Fibroblast of villous mesenchyme (primary cell): ENCODE measurements at places on chromosomes 5 and 9. TPM values are rescaled to one million over a fixed set of nuclear protein-coding genes. Genes with fewer than 3 reads are reported as not detected.

DNA sequence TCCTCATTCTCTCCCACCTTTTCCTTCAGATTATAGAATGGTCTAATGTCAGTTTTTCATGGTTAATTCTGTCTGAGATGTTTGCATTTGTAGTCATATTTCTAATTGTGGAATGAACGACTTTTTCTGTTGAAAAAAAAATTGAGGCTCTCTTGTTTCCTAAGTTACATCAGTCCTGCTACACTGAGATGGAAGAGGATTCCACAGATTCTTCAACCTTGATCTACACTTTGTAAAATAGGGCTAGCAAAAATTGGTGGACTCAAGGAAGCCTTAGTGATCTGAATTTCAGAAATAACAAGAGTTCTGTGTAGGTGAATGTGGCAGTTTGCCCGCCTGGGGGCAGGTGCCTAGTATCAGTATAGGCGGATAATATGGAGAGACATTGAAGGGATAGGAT is 51.9 kb downstream of the ERBIN start:
- DNase-seq, result no peak

Gene EMB
- 0.86 and 0.97 TPM in 2 replicates for total RNA-seq

Gene PTPRD
- total RNA-seq, result 7.1 and 26.3 TPM in 2 replicates

- DNase-seq, result no peak
These were observed 3.6 kb upstream of the FAM163B start for GRCh38 chr9:133612816-133613215.

DNA sequence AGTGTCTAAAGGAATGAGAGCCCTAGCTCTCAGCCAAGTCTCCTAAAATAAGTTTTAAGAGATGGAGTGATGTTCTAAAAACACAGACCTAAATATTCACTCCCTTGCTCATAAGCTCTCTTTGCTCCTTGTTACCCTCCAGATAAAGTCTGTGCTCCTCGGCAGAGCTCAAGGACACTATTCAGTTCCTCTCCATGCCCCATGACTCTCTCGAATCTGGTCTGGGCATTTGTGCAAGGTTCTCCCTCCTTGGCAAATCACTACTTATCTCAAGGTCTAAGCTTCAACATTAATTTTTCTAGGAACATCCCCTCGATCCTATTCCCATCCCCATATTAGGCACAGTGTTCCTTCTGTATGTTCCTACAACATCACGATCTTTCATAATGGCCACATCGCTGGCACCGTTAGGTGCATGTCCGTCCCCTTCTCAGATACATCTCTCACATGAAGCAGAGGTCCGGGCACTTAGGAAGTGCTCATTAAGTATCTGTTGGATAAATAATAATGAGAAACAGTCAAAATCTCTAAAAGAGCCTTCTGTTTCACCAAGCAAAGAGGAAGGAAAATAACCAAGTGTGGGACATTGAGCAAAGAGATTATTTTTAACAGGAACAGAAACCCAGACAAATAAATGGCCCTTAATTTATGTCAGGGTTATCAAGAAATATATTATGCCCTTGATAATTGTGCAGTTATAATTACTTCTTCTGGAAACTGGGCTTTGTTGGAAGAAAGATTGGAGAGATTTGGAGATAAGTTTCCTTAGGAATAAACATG is 85.9 kb upstream of the HTR4 start:
- no peak for DNase-seq

Gene IFNA21
- total RNA-seq, result not detected in 2 replicates

- peak; percentile 40 for DNase-seq
These were observed 200.5 kb upstream of the ACTBL2 start for GRCh38 chr5:57683036-57683630.

DNA sequence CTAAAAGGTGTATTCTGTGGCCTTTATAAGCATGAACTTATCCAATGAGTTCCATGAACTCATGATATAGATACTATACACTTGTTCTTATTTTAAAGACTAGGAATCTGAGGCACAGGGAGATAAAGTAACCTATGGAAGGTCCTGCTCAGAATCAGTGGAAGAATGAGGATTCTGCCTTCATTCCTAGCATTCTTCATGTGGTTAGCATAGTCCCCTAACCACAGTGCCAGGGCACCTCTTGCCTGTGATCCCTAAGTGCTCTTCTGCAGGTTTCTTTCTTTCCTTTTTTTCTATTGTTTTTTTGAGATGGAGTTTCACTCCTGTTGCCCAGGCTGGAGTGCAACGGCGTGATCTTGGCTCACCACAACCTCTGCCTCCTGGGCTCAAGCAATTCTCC is 174.1 kb downstream of the C9orf152 start:
- no peak for DNase-seq

GRCh38 chr5:44691802-44692201 is 116.9 kb upstream of the MRPS30 start:
- DNase-seq, result no peak

- DNase-seq, result no peak
These were observed 10.8 kb downstream of the FAF2 start for GRCh38 chr5:176458904-176459561.

Gene SPINK7
- total RNA-seq, result not detected in 2 replicates

- DNase-seq, result no peak
These were observed 38.9 kb downstream of the EXD3 start for GRCh38 chr9:137383784-137384756.

GRCh38 chr5:131994090-131994489 is 17.4 kb downstream of the ACSL6 start:
- no peak for DNase-seq

Gene SLC34A1
- not detected in 2 replicates for total RNA-seq

GRCh38 chr5:120241400-120241799 is 222.7 kb upstream of the PRR16 start:
- peak; percentile 15 for DNase-seq

DNA sequence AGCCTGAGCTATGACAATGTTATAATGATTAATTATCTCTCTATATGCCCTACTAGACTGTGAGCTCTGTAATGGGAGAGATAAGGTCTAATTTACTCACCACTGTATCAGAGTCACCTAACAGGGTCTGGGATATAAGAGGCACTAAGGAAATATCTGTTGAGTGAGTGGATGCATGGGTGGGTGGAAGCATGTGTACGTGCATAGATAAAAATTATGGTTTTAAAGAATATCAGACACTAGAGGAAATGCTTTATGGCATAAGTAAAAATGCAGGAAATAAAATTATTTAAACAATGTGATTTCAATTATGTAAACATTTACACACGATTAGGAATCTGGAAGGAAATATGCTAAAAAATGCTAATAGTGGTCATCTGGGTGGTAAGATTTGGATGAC is 137.8 kb downstream of the SPOCK1 start:
- DNase-seq, result peak; percentile 21

Gene ELAVL2
- total RNA-seq, result not detected in 2 replicates

GRCh38 chr5:158634714-158635113 is 465.0 kb downstream of the EBF1 start:
- no peak for DNase-seq

DNA sequence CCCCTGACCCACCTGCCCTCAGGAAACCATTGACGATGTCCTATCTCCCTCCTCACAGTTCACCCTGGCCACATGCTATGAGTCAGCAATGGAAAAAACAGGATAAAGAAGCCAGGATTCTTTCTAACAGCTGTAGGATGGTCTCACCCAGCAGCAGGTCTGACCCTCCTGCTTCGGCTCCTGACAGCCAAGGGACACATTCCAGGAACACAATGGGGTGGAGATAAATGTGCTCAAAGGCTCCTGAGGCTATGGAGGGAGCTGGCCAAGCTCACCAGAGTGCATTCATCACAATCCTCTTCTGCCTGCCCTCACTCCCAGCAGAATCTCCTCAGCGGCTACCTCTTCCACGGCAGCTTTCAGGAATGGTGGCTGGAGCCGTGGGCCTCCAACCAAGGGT is 170.3 kb downstream of the PJA2 start:
- no peak for DNase-seq

DNA sequence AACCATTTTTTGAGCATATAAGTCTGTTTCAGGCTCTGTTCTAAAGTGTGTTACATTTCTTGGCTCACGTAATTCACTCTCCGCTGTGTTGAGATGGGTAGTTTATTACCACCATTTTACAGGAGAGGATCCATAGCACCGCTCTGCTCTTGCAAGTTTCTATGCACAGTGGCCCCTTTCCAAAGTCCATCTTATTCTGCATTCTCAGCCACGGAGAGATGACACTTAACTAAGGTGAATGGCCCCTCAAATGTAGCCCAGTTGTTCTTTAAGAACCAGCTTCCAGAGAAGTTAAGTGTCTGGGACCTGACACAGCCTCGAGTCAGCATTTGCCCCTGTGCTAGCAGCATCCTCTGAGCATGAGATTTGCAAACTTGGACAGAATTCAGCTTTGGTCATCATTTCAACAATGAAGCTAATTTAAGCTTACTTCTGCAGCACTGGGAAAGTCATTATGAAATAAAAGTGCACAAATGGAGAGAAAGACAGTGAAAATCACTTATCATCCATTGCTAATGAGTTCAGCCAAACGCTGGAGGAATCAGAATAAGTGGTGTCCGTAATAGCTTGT is 61.9 kb downstream of the FAM78A start:
- DNase-seq, result no peak

Gene FAM221B
- not detected in 2 replicates for total RNA-seq

DNA sequence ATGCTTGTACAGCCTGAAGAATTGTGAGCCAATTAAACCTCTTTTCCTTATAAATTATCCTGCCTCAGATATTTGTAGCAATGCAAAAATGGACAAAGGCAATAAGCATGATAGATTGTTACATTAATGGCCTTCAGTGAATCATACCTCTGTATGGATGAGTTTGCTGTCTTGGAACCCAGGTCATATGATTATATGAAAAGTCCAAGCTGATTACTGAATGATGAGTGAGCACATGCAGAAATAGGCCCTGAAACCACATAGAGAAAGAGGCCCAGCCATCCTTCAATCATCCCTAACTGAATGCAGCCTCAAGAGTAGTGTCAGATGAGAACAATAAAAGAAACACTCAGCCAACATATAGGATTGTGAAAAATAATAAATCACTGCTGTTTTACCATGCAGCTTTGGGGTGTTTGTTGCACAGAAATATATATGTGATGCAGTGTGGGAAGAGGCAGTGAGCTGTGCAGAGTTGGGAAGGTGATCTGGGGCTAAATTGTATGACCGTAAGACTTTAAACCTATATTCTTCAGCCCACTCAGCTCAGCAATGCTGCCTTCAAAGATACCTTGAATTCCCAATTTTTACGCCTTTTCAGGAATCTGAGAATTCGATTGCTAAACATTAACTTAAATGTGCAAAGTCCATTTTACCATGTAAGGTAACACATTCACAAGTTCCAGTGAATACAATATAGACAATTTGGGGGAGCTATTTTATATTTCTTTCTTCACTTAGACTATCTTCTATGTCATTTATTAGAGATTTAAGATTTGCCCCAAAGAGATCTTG is 36.3 kb upstream of the SHISAL2B start:
- DNase-seq, result no peak

Gene IL9
- not detected in 2 replicates for total RNA-seq

Gene SLC9A3
- total RNA-seq, result 0.86 and 0.97 TPM in 2 replicates

GRCh38 chr9:108053555-108054061 is 564.0 kb upstream of the KLF4 start:
- peak; percentile 97 for DNase-seq

DNA sequence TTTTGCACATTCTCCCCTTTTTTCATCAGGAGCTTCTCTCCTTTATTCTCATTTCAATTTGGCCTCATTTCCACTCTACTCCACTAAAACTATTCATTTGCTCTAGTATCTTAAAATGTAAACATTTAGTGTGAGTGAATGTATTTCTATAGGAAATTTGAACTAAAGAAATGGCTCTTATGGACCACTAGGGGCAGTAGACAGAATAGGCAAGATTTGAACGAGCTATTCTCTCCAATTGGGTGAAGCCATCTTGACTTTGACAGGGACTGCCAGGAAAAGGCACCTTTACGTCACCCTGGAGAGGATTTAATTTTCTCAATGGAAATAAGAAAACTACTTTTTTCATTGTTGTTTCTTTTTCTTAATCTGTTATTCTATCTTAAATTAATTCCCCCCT is 666.3 kb downstream of the DNAH5 start:
- DNase-seq, result no peak

DNA sequence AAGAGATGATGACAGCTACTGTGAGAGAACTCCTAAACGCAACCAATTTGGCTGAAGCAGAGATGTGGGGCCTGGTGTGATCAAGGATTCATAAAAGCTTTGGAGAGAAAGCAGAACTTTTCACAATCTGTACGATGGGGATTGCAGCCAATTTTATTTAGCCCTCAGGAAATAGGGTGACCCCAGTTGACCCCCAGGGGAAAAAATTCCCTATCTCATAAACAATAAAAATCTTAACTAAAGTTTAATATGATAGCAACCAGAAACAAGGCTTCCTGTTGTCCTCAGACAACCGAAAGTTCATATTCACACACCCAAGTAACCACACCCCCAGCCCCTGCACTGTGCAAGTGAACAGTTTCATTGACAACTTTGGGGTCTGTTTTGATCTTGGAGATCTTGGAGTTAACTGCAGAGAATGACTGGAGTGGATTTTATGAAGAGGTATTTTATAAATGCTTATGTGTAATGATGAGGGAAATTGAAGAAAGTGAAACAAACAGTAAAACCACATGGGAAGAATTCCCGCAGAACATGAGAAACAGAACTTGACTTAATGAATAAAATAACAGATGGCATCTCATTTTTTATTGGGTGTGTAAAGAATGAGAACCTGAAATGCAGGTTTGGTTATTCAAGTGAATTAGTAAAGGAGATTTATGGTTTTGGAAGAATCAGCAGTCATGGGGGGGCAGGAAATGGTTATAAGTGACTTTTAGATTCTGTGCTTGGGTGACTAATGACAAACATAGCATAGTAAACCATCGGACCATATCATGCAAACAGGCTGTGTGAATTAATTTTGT is 94.5 kb downstream of the PDE4D start:
- DNase-seq, result peak; percentile 73

- DNase-seq, result no peak
These were observed 217.8 kb upstream of the RASEF start for GRCh38 chr9:83280790-83281189.

Gene TRPM3
- total RNA-seq, result under 0.01 TPM in 2 replicates

GRCh38 chr9:93012963-93013855 is 45.3 kb upstream of the SUSD3 start:
- DNase-seq, result no peak

- peak; percentile 92 for DNase-seq
These were observed 14.8 kb upstream of the TUT7 start for GRCh38 chr9:86368871-86369521.

- no peak for DNase-seq
These were observed 47.4 kb upstream of the SLC2A8 start for GRCh38 chr9:127349483-127350113.

DNA sequence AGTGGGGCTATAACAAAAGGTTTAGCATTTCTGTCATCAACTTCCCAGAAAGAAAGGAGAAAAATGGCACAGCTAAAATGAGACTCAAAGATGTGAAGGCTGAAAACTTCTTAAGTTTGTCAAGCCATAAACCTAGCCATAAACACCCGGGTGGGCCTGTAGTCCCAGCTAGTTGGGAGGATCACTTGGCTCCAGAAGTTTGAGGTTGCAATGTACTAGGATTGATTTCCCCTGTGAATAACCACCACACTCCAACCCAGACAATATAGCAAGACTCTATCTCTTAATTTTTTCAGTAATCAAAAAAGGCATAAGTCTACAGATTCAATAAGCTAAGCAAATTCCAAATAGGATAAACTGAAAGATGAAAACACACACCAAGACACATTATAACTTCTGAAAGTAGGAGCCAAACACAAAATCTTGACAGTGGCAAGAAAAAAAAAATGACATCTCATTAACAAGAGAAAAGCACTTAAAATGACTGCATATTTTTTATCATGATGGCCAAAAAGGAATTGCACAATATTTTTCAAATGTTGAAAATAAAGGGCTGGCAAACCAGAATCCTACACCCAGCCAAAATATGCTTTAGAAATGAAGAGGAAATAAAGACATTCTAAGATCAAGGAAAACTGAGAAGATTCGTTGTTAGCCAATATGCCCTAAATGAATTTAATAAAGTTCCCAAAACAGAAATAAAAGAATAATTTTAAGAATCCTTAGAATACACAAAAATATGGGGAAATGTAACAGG is 308.4 kb downstream of the BRINP1 start:
- DNase-seq, result no peak
